Hematopoietic multipotent progenitor cell treated with erythropoietin and hydrocortisone succinate and interleukin-3 and kit ligand, for 15 days (in vitro differentiated cells): ENCODE measurements at places on chromosomes 16 and 17.
A peak's percentile ranks its signal among the peaks of the same experiment; 100 is the strongest.

DNA sequence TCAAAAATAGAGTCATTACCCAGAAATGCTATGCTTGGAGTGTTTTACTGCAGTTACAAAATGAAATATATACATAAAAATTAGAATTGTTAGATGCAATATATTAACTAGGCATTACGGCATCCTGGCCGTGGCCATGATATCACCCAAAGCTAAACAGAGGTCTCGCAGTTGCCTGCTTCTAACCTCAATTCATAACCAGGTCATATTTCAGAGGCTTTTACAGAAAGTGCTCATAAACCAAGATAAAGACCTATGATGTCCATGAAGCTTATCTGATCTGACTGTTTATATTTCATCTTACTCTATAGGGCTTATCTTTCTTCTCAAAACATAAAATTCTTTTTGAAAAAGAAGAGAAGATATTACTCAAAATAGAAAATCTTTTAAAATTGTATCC is 664.5 kb upstream of the SALL1 start:
- DNase-seq, result no peak

DNA sequence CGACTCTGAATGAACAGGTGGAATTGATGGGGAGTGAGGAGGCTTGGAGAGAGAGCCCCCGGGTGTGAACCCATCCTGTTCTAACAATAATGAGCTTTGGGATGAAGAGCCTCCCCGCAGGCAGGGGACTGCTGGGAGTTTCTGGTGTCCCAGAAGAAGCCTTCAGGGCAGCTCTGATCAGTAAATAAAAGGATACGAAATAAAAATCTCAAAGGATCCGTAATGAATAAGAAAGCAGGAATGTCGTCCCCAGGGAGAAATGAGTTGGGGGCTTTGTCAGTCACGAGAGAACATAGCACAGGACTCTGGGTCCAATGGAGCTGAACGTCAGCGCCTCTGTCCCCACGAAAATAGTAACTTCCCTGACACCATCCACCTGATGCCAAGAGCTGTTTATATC is 113.4 kb downstream of the PITPNC1 start:
- DNase-seq, result no peak

DNA sequence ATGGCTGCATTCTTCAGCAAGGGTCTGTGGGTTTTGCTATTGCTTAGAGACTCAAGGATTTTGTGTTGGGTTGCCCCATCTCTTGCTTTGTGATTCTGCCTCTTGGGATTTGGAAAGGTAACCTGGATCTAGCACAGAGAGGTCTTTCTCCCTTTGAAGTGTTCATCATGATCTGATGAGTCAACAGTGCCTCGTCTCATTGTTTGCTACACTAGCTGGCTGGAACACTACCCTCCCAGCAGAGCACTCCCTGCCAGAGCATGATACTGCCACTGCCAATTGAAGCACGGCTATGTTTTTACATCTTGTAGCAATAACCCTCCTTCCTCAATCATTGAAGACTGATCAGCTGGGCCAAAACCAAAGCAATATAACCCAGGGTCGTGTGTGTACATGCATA is 361.0 kb downstream of the CDH13 start:
- DNase-seq, result no peak

DNA sequence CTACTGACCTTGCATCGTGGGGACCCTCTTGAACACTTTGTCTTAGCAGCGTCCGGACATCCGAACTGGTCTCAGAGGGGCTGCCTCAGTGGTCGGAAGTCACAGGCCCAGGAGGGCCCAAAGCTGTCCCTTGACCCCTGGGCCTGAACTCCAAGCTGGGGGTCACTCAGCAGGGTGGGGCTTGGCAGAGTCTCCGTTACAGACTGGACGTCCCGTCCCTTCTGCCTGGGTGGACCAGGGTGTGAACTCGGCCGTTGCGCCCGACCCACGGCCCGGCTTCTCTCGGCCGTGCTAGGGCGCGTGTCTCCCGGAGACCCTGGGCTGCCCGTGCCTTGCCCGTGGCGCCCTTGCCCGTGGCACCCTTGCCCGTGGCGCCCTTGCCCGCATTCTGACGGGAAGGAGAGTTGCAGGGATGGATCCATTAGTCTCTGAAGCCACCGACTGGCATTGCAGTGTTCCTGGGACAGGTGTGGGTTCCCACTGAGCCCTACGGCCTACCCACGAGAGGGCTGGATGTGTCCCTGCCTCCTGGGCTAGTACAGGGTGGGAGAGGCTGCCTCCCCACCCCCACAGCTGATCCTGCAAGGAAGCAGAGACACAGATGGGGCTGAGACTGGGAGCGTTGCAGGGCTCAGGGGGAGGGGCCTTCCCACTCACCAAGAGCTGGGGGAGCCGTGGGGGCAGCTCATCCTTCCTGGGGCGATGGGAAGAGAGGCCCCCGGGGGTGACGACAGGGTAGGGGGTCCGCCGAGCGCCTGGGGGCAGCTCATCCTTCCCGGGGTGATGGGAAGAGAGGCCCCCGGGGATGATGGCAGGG is 4.9 kb downstream of the CACNA1H start:
- no peak for DNase-seq

DNA sequence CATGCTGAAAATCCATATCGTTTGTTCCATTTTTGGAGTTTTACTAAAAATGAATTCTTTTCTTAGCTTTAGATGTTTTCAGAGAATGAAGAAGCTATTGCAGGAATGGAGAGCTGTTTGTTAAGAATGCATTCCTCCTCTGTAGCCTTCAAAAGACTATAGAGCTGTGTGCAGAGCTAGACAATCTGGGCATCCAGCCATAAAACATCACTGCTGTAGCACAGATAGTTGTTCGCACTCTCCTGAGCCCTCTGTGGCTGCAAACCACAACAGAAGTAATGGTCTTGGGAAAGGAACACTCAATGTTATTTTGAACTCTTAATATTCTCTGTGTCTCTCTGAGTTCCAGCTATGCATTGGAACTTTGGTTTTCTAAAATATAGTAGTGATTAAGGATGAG is 4.9 kb downstream of the TNRC6C start:
- DNase-seq, result peak; percentile 53

- DNase-seq, result no peak
Measured at GRCh38 chr16:85940214-85940613, 41.3 kb downstream of the IRF8 start.
